Fibroblast of skin of scalp (primary cell): ENCODE measurements at places on chromosomes 11 and 22.

DNA sequence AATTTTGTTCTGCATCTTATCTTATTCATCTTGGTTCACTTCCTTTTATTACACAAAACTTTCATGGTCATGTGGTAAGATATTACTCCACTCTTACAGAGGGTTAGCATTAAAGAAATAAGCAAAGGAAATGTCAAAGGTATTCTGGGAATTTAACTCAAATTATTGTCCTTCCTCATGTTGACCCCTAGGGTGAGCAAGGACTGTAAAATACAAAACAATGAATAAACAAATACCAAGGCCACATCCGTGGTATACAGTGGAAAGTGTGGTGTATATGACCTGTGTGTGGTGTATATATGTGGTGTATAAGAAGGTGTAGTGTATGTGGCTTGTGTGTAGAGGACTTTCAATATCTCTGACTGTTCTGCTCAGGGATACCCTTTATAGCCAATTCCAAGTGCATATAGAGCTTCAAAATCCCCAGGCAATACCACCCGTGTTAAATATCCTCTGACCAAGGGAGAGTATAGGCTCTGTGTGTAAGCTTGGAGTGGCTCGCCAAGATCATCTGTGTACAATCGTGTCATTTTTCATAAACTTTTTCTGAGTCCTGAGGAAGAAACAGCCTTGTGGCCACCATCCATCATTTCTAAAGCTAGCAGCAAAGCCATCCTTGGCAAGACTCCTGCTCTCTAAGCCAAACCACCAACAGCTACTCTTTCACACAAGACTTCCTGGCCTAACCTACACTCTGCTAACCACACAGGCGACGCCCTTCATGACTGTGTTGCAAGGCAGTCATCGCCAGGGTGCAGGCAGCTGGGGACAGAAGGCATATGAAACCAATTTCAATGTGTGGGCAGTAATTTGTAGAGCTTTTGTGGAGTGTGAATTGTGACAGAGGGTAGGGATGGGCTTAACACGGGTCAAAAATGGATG lies 548.0 kb downstream of the ETS1 start:
- peak; percentile 94 for DNase-seq

DNA sequence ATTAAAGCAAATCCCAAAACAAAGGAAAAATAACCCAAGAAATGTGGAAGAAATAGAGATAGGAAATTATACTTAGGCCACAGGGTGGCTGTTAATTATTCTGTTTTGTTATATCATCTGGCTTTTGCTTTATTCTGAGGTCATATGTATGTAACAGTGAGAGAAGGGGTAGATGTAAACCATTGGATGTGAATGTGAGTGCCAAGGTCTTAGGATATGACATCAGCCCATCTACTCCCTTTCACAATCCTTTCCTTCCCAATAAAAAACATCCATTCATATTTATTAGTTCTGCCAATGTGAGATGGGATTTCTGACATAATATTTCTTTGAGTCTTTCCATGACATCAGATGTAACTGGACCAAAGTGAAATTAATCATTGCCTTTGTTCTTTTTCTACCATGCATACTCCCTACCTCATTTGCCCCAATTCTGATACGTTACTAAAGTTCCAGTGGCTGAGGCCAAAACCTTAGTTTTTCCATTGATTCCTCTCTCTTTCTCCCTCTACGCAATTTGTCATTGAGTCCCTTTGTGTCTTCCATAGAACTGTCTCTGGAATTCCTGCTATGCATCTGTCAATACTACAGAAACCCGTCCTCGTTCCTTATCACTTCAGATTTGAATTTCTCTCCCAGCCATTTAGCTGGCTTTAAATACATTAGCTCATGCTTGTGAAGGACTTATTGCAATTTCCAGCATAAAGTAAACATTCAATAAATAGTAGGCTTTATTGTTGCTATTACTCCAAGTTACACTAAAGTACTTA lies 170.3 kb downstream of the ARHGAP42 start:
- peak; percentile 12 for DNase-seq

DNA sequence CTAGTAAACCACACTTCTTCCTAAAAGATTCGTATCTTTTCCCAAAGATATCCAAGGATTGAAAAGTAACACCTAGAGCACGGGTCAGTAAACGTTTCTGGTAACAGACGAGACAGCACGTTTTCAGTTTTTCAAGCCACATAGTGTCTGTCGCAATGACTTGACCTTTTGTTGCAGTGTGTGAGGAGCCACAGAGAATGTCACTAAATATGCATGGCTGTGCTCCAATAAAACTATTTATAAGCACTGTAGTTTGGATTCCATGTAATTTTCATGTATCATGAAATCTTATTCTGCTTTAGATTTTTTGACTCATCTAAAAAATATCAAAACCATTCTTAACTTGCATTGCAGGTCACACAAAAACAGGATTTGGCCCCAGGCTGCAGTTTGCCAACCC lies 18.3 kb upstream of the MICAL3 start:
- peak; percentile 85 for DNase-seq

DNA sequence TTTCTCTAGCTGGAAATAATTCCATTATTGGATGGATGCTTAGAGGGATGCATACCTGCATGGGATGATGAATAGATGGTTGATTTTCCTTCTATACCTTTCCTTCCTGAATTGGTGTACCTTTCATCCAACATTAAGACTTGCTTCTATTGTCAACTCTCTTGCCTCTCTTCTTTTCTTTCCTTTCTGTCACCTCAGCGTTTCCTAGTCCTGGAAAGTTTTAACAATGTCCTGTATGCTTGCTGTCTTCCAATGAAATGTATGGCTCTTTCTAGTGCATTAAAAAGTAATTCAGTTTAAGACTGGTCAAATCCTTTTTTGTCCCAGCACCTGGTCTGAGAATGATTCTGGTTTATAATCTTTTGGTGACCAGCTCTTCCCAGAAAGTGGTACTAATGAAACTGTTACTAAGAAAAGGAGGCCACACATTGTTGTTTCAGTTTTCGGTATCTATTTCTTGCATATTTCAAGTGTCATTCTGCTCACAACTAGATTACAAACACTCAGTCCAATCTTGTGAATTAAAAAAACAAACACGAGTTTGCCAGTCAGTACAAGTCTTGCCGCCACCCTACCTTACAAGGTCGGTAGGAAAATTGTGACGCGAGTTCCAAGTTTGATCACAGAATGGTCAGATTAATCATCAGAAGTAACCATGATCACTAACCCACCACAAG lies 8.0 kb downstream of the POU2AF1 start:
- no peak for DNase-seq

GRCh38 chr11:75233754-75234172 lies 6.8 kb upstream of the TPBGL start:
- peak; percentile 70 for DNase-seq

- no peak for DNase-seq
Measured at GRCh38 chr11:106815209-106815608, 203.1 kb downstream of the GUCY1A2 start.

GRCh38 chr11:48366365-48366764 lies at the start of gene OR4C5:
TSS of gene OR4C5 (minus strand) at chr11:48366465. CDS start at chr11:48366465, 0 bp downstream.
- DNase-seq: no peak
